Activated CD8-positive, alpha-beta memory T cell treated with anti-CD3 and anti-CD28 coated beads, Interleukin-2, amount 50 U/mL, for 48 hours (primary cell): ENCODE measurements at places on chromosomes 1 and 21.

GRCh38 chr21:44086636-44087425 lies 20.4 kb upstream of the PWP2 start:
- peak; percentile 53 for DNase-seq

DNA sequence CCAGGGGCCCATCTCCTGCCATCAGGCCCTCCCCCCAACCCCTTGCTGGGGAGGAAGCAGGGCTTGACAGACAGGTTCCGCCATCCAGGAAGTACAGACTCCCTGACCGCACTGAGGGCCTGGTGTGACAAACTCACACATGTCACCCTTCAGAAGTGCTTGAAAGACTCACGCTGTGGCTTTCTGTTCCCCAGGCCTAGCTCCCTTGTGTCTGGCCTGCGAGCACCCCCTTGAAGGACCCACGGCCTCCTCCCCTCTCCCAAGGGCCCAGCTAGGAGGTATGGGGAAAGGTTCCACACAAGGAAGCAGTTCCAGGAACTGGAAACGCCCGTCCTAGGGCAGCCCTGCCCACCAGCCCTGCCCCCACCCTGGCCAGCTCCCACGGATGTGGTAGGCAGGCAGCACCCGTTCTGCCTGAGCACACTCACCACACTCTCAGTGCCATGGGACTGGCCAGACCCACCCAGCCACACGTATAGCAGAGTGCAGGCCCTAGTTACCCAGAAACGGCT lies 26.7 kb downstream of the SLC2A1 start:
- DNase-seq, result peak; percentile 85

DNA sequence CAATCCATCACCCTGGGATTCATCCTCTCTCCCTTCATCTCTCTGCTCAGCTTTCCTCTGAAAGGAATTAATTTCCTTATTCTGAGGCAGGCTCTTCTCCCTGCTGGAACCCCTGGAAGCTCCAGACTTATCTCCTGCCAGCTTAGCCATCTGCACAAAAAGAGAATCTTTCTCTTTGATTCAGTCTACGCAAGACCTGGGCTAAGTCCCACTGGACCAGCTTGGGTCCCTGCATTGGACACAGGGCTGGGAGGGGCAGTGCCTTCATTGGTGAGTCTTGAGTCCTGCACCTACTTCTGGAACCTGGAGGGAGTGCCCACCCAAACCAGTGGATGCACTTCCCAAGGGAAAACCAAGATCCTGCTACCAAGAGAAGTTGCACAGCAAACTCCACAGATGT lies 271.7 kb upstream of the CSF3R start:
- no peak for DNase-seq

DNA sequence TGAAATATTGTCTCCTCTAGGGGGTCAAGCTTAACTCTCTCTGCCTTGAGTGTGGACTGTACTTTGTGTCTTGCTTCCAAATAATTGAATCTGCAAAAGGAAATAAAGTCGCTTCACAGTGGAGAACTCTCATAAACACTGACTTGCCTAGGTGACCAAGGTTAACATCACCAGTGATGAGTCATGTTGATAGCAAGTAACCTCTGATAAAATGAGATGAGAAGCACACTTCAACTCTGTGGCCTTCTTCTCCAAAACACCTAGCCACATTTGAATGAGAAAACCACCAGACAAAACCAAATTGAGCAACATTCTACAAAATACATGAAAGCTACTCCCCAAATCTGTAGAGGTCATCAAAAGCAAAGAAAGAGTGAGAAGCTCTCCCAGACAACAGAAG lies 37.6 kb downstream of the PDE4B start:
- DNase-seq, result no peak

DNA sequence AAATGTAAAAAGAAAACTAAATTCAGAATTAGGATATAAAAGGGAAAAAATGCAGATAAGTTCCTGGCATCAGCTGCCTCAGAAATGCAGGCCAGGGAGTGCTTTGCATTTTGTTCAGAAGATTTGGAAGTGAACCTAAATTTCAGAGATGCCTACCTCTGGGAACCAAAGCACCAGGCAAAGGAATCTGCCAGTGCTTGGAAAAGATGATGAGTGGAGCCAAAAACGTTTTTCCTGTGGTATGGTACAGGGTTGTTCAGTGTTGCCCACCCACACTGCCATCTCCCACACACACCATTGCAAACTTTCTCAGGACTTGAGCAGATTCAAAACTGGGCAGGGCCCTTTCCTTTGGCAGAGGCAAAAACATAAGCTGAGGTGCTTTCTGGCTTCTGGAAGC lies 349.5 kb downstream of the TGFB2 start:
- DNase-seq, result no peak

- no peak for DNase-seq
These were observed 13.6 kb upstream of the TARS2 start for GRCh38 chr1:150473659-150474058.

- DNase-seq, result no peak
These were observed 57.7 kb upstream of the LRP8 start for GRCh38 chr1:53385276-53386225.

DNA sequence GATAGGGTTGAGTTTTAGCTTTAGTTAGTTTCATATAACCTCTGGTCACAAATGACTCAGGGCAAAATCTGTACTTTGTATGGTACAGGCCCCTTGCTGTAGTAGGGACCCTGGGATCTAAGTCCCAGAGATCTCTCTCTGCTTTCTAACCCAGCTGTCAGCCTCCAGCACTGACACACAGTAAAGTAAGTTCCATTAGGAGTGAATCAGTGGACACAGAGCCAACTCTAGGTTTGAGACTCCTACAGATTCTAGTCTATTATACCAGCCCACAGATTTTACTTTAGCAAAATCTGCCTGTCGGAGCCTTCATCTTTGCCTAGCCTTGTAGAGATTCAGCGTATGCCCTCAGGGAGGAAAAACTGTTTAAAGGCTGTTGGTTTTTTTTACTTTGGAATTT lies 52.5 kb downstream of the ANGPTL1 start:
- DNase-seq, result no peak

- no peak for DNase-seq
These were observed 10.3 kb downstream of the FBXO28 start for GRCh38 chr1:224124220-224124619.

DNA sequence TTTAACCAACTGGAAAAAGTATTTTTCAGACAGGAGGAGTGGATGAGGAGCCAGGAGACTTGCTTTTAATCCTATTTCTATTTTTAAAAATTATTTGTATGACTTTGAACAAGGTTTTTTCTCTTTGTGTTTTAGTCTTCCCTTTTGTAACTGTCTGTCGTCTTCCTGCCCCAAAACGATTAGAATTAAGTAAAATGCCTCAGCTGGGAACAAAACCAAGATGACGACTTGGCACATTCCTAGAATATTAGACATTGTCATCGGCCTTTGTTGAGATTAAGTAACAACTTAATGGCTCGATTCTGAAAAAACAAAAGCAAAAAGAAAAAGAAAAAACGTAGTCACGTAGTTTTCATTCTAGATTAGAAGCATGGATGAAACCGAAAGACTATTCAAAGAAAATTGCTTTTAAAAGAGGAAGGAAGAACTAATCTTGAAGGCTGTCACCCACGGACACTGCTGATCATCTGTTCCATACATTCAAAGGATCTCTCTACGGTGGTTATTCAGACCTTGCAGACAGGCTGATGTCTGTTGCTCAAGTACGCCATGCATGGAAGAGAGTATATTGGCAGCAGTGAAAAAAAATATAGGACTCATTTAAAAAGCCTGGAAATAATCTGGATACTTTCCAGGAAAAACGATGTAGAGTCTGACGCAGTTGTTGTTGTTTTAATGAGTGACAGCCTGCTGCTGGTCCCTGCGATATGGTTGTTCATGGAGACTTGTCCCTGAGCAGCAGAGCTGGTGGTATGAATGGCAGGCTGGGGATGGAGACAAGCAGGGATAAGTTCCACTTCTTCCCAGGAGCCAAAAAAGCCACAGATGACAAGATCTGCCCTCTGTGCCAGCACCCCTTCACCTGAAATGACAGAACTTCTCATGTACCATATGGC lies 16.8 kb downstream of the GNG4 start:
- no peak for DNase-seq
